Heart right ventricle (tissue), 16 donors: ENCODE measurements at places on chromosomes 7 and 10. TPM values are rescaled to one million over a fixed set of nuclear protein-coding genes. Genes with fewer than 3 reads are reported as not detected.

DNA sequence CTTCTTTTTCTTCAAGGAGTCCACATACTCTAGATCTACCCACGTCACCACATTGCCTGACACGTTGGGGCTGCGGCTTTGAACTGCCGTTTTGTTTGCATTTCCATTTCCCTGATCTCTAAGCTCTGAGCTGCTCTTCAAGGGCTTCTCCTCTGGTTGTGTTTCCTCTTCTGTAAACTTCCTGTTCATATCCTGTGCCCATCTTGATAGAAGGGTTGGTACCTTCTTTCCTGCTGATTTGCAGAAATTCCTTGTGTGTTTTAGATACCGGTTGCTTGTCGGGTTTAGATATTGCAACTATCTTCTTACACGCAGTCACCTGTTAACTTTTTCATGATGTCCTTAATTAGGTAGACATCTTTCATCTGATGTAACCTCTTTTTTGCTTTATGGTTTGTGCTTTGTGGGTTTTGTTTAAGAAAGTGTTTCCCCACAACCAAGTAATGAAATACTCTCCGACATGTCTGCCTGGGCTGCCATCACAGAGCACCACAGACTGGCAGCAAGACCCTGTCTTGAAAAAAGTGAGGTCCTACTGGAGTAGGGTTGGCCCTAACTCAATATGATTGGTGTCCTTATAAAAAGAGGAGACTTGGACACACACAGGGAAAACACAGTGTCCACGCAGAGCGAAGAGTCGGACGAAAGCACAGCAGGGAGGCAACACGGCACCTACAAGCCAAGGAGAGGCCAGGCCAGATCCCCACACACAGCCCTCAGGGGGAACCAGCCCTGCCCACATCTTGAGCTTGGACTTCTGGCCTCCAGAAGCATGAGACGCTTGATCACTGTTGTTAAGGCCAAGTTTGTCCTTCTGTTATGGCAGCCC is 99.1 kb upstream of the PDGFA start:
- DNase-seq: no peak

DNA sequence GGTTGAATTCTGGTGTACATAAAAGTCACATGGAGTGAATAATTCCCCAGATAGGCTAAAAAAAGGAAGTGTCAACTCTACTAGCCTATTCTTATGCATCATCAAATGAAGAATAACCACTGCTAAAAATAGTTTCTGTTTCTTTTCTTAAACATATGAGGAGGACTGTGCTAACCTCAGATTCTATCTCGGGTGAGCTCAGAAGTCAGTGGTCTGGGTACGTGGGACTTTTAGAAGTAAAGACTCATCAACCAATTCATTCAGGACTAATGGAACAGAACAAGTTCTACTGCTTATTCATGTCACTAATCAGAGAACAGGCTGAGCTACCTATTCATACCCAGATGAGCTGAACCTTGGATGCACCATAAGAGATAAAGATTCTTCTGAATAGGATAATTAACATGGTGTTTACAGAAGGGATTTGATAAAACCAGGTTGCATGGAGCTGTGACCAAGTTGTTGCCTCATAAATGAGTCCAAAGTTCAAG is 9.5 kb upstream of the ASAH2 start:
- no peak for DNase-seq

- DNase-seq: no peak
Measured at GRCh38 chr10:76231286-76231934, 800.0 kb downstream of the LRMDA start.

DNA sequence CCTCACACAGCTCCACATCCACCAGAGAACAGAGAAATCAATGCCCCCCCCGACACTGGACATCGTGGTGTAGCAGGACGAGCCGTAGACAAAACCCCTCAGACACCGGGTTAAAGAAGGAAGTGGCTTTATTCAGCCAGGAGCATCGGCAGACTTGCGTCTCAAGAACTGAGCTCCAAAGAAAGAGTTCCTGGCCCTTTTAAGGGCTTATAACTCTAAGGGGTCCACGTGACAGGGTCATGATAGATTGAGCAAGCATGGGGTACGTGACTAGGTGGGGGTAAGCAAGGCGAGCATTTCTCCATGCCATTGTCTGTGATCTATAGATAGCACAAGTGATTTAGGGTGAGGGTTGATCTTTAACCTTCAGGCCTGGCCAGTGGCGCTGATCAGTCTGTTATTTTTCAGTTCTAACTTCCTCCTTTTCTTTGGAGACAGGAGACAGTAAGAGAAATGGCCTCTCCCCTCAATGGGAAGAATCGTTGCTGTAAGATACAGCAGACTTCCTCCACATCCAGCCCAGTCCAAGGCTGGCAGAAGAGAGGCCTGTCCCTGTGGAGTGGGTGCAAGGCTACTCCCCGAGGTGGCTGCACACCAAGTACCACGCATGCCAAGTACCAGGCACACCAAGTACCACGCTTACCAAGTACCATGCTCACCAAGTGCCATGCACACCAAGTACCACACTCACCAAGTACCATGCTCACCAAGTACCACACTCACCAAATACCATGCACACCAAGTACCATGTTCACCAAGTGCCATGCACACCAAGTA is 19.5 kb upstream of the PPP2R2D start:
- DNase-seq: no peak

DNA sequence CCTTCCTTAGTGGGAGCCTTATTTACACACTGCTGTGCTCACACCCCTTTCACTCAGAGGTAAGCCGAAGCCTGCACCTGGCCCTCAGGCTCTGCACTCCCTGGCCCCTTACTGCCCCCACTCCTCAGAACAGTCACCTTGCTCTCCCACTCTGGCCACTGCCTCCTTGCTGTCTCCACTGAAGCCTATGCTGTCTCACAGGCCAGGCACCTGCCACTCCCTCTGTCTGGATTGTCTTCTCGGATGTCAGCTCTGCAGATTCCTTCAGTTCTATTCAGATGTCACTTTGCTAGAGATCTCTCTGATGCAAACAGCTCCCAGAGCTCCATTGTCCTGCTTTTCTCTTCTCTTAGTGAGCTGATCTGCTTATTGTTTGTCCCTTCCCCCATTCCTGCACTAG is 390.7 kb downstream of the DPP6 start:
- no peak for DNase-seq

DNA sequence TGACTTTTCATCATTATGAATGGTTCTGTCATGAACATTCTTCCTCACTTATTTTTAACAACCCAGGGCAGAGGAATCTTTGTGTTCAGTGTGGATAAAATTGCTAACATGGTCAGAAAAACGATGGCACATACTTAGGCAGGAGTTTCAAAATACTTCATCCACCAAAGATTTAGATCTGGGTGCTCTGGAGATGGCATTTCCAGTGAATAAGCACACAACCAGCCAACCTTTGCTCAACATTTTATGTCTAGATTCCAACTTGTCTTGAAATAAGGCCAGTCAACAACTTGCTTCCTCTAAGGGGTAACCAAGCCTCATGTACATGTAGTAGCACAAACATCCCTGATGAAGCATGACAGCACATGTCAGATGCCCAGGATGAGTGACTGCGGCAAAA is 33.4 kb upstream of the ADRB1 start:
- DNase-seq: no peak

DNA sequence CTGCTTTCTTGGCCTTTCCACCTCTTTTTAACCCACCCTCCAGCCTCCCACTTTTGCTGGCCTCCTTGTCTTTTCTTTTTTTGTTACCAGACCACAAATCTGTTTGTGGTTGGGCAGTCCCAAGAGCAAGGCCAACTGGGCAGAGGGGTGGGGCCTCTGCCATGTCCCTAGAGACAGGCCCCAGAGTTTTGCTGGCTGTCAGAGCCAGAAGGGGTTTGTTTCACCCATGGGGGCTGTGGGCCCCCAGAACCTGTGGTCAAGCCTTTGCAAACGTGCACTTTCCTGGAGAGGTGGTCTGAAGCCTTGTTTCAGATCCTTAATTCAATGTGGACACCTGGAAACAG is 10.3 kb downstream of the ZMIZ1 start:
- no peak for DNase-seq

DNA sequence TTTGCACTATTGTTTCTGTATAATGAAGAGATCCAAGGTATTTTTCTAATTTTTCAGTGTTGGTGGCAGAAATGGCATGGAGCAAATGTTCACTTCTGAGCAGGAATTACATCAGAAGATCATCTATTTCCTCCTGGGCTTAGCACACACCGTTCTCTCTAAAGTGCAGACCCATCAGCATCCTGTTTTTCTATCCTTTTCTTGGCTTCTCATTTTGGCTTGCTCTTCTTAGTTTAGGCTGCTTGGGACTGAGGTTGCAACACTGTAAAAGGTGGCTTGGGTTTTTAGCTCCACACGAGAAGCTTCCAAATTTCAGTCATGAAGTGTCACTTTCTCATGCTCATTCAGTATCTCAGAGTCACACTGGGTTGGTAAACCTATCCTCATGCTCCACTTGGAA is 79.9 kb upstream of the SMIM30 start:
- DNase-seq: no peak

DNA sequence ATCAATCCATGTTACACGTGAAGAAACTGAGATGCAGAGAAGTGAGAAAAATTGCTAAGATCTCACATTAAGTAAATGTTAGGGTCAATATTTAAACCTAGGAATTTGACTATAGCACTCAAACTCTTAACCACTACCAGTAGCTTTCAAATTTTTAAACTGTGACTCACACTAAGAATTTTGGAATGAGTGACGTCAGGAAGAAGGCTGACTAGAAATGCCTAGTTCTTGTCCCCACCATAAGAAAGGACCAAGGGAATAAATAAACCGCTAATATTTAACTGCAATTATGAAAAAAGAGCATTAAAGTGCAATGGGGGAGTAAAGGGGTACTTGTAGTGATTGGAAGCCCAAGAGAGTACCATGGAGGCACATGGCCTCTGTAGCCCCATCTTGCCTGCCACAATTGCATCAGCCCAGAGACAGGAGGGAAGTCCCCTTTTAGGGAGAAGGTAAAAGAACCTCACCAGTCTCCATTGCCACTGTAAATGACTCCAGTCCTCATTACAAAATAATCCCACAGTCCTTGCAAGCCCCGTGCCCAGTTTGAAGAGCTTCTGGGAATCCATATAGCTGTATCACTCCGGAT is 3.5 kb upstream of the AKR1B1 start:
- DNase-seq: no peak

- DNase-seq: no peak
Measured at GRCh38 chr10:77593771-77594470, 43.7 kb downstream of the KCNMA1 start.

DNA sequence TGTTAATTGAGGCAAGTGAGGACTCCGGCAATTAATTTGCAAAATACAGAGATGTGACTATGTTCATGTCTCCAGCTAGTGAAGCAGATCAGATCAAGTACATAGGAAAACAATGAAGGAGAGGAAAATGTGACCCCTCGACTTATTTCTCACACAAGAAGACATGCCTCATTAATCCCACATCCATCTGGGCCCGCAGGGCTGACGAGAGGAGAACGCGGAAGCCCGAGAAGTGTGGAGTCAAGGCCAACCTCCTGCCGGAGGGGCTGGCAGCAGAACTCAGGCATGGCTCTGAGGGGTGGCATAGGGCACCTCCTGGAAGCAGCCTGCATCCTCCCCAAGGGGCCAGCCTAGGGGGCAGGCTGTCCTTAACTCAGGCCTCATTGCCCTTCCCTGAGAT is 54.4 kb downstream of the ZNF503 start:
- DNase-seq: no peak

DNA sequence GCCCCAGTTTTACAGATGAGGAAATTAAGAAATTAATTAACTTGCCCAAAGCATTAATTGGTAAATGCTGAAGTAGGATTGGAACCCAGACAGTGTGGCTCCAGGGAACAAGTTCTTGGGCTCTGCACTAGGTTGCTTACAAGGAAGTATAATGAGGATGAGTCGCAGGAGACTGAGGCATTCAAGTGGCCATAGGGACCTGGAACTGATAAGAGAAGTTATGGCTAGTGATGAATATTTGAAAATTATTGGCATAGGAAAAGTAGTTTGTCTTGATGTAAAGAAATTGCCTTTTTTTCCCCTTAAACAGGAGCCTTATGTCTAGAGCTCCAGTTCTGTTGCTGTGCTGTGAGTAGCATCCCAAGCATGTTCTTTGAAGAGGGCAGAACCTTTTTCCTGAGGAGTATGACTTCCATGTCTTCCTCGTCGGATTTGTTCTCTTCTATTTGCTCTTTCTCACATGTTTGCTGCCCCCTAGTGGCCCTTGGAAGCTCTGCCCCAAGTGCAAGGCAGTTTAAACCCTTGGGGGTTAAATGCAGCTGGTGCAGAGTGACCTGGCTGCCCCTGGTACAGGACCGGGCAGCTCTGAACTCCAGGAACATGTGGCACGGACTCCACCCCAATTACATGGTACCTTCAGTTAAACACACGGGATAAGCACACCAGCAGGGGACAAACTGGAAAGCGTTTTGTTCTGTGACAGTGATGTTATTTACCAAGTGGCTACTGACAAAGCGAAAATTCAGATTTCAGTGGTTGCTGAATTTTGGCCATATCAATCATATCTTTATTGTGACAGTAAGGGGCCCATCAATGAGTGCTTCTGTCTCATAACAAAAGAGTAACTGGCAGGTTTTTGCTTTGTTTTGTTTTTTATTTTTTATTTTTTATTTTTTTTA is 148.8 kb downstream of the HECW1 start:
- DNase-seq: peak; percentile 61

DNA sequence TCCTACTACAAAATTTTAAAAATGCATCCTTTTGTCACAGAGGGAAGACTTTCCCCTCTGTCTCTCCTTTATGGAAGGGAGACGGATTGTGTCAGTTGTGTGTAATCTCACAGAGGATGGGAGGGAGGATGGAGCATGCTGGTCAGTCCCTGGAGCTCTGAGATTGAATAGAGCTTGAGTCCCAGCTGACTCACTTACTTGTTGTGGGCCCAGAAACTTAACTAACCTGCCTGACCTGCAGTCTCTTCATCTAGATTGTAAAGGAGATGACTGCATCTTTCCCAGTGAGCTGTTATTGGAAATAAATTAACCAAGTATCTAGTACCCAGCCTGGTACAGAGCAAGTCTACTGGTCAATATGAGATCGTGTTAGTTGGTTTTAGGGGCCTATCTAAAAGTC is 77.9 kb upstream of the ADO start:
- no peak for DNase-seq

The MYO3A gene
- total RNA-seq: not detected

The PRF1 gene
- 1.1 TPM for total RNA-seq

The THSD7A gene
- total RNA-seq: 1.3 TPM

The GALNT17 gene
- total RNA-seq: 87.0 TPM

The AGR2 gene
- total RNA-seq: not detected
